CD4-positive, alpha-beta T cell treated with Interleukin-12 subunit alpha and Interleukin-12 subunit beta, for 1 hour (primary cell): ENCODE measurements at places on chromosomes 4 and X.

GRCh38 chr4:110781944-110782343 lies 159.1 kb upstream of the PITX2 start:
- no peak for DNase-seq

DNA sequence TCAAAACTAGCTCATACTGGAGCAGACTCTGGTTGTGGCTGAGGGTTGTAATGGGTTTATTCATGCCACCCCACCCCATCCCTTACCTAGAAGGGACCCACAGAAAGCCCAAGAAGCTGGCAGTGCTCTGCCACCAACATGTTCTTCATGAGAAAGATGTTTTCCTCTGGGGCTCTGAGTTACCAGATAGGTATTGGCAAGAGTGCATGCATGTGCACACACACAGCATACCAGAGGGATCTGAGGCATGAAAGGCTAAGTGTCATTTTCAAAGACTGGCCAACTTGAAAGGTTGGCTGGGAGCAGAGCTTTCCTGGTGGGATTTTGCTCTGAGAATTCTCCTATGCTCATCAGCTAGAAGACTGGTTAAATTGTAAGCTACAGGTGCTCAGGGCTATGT lies 65.2 kb downstream of the PHOX2B start:
- DNase-seq, result no peak

GRCh38 chrX:32842053-32842452 lies 369.3 kb downstream of the DMD start:
- no peak for DNase-seq

GRCh38 chr4:7647600-7648543 lies 213.1 kb upstream of the PSAPL1 start:
- DNase-seq, result peak; percentile 13

GRCh38 chr4:11196927-11197522 lies 231.7 kb downstream of the HS3ST1 start:
- DNase-seq, result no peak

- DNase-seq, result no peak
These were observed 219.3 kb downstream of the SPOCK3 start for GRCh38 chr4:167014944-167015343.

- no peak for DNase-seq
These were observed 25.3 kb downstream of the FAM47E start for GRCh38 chr4:76276813-76277212.

DNA sequence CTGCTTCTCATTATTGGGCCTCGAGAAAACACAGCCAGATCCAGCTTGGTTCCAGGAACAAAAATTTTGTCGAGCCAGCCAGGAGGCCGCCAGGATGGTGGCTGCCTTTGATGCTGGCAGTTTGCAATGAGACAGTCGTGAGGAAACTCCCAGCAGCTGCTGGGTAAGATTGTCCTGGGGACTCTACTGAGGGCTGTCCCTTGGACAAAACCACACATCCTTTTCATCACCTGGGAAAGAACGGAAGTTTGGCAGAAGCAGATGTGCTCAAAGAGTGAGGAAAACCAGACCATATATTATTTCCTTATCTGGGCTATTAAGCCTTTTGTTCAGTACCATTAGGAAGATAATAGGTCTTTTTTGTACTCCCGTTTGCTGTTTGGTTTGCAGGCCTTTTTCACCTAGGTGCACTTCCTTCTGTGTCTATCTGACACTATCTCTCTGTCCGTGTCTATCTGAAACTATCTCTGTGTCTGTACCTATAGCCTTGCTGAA lies 13.4 kb upstream of the PAPSS1 start:
- no peak for DNase-seq
